ENCODE measurements at places on chromosomes 1 and 21. TPM values are rescaled to one million over a fixed set of nuclear protein-coding genes. Genes with fewer than 3 reads are reported as not detected.

CHIA gene
- not detected for total RNA-seq

BCL2L15 gene
- total RNA-seq: 0.12 TPM

GJA5 gene
- total RNA-seq: not detected

BNIPL gene
- not detected for total RNA-seq

MPZ gene
- total RNA-seq: 0.44 TPM

Measured in cardiac ventricle fibroblast (primary cell).